HEK293T (cell line): ENCODE measurements at places on chromosomes 12 and 14.

DNA sequence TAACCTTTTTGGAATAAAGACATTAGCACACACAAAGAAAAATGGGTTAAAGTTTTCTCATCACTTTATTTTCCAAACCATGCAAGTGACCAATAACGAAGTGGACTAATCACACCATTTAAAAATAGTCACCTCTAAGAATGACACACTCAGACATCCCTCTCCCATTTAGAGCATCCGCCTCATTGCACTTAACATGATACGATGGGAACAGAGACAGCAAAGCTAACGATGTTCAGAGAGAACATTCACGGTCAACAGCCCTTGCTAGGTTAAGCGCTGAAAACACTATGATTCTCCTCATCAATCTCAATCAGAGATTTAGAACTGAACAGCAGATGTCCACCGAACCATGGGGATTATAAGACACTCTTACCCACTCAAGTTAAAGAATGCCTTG is 35.8 kb downstream of the NIN start:
- DNase-seq, result no peak

DNA sequence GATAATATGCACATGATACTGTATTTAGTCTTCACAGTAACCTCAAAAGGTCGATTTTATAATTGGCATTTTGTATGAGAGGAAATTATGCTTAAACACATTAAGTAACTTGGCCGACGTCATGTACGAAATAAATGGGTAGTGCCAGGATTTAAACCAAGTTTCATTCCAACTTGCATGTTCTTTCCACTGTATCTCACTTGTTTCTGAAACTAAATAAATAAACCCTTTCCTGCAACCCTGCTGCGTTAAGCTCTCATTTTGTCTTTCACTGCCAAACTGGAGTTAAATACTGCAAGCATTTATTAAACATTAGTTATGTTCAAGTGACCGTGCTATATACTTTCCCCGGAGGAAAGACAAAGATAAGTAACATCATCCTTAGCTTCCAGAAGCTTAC is 293.9 kb upstream of the PRKD1 start:
- no peak for DNase-seq

DNA sequence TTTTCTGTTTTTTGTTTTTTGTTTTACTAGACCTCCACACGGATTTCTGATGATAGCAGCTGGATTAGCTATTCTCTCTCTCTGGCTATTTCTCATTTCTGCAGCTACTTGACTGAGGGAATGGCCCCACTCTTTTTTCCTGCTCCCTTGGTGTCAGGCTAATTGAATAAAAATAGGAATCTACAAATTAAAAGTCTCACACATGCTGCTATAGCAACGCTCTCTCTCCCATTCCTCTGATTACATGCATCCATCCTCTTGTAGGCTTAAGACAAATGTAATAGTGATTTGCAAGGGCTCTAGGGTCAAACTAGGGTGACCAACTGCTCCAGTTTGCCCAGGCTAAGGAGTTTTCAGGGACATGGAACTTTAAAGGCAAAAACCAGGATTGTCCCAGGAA is 221.8 kb downstream of the PHLDA1 start:
- DNase-seq, result no peak

- peak; percentile 78 for DNase-seq
Observed at GRCh38 chr14:58331111-58331510, 32.8 kb downstream of the ARID4A start.

DNA sequence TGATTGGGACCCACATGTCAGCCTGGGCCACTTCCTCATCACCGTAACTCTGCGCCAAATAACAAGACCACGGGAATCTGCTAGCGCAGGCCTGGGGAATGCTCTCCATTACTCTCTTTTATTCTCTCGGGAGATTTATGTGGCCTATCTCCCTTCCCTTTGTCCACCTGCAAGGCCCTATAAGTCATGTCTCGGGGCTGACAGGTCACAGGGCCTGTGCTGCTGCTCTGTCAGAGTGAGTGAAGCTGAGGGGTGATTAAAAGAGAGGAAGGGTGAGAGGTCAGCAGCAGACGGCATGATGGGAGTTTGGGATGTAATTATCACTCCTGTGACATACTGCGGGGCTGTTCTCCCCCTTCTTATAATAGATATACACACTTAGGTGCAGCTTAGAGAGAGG is 26.2 kb upstream of the GPATCH2L start:
- no peak for DNase-seq

- DNase-seq, result no peak
Observed at GRCh38 chr12:132776816-132777568, 15.4 kb upstream of the ANKLE2 start.

DNA sequence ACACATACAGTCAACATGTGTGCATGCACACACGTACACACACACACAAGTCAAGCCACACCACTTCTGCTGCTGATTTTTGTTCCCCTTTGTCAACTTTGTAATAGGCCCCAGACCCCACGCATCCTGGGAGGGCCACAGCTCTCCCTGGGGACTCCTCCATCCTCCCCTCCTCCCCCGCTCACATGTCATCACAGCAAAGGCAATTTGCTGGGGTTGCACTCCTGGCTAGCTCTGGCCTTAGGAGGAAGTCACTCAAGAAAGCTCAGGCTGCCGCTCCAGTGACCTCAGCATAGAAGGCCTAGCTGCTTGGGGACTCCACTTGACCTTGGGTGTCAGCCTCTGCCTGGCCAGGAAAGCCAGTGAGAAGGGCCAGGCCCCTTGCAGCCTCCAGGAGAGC is 27.2 kb downstream of the NGB start:
- DNase-seq, result no peak

GRCh38 chr14:56125772-56126636 is 7.8 kb downstream of the PELI2 start:
- DNase-seq, result no peak

- no peak for DNase-seq
Observed at GRCh38 chr14:60878536-60878935, 102.3 kb downstream of the TRMT5 start.

DNA sequence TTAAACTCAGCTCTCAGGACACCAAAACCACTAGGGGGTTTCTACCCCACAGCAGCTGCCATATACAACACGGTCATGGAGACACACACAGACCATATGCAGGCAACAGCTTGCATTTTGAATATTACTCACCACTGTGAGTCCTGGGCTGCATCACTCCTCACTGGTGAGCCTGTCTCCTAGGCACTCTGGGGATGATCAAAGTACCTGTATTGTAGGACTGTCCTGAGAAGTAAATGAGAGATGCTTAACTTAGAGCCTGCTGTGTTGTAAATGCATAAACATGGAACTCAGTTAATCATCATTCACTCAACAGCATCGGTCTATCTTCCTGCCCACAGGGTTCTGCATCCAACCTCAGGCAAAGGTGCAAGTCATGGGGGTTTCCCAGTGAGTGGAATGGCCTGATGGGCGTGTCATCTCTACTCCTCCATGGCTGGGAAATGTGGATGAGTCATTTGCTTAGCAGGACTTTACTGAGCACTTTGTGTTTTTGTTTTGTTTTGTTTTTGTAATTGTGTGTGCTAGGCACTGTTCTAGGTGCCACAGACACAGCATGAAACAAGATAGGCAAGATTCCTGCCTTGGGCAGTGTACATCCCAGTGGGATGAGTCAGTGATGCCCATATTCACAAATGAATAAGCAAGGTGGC is 1141.2 kb upstream of the TMEM132C start:
- DNase-seq, result no peak

DNA sequence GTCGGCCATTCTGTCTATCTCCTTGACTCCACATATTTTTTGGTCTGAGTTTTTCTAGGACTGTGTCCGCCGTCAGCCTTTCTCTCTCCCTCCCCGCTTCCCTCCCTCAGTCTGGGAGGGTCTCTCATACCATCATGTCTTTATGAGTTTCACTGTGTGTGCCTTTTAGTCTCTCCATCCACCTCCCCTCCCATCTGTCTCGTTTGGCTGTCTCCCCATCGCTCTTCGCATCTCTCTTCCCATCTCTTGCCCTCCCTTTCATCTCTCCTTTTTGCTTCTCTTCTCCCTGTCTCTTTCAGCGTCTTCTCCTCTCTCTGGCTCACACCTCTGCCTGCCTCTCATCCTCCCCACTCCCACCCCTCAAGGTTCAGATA is 6.9 kb upstream of the CISTR start:
- no peak for DNase-seq

DNA sequence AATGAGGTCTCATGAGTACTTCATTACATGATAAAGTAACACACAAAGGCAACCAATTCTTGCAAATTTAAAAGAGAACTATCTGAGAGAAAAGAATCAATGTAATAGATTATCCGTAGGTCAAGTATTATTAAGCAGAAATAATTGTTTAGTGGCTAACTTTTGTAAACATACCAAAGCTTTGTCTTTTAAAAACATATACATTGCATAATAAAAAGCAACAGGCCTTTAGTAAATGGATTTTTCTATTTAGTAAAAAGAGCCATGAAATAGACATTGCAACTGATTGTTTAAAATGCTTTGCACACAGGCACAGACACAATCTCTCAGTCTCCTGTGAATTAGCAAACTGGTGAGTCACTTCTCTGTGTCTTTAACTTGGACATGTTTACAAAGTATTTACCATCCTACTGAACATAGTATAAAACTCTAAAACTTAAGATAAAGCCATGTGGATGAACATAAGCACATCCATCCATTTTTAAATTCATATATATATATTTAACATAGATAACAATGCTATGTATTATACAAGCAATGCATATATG is 518.7 kb upstream of the MGAT4C start:
- no peak for DNase-seq

DNA sequence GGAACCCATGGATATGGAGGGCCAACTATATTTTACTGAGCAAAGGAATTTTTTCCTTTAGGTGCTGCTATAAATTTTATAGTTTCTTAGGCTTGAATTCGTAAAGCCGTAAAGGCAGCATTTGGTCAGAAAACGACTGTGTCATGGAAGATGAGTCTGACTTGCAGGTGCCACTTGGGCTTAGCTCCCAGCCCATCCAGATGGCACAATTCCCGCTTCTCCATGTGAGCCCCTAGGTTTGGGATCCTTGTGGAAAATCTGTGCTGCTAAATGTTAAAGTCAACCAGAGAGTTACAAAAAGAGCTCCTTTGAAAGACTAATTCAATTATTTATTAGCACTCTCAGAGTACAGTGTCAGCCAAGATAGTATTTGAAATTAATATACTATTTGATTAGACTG is 120.1 kb upstream of the NPAS3 start:
- DNase-seq, result no peak

DNA sequence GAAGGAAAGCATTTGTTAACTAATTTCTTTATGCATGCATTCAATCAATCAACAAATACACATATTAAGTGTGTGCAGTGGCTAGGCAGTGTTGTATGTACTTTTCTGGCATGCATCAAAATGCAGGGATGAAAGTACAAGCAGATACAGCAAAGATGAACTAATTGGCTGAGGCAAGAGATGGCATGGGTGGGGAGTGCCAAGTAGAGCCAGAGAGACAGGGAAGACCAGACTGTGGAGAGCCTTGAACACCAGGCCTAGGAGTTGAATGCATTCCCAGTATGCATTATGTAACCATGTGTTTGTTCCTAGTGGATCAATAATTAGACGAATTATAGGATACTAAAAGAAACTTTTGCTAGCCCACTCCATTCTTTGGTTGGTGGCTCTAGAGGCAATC is 17.3 kb upstream of the LMNTD1 start:
- DNase-seq, result no peak

DNA sequence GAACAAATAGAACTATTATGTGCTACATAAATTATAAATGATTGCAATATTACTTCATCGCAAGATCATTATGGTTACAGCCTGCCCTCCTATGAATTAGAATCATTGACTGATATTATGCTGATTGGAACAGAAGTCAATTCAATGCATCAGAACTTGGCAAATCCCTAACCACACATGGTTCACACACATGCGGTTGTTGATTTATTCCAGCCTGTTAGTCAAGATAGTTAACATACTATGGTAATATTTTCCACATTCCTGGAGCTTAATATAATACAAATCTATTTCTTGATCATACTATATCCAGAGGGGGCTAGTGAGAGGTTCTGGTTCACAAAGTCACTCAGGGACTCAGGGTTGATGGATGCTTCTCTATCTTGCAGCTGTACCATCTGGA is 9.7 kb upstream of the CACNA1C start:
- DNase-seq, result no peak

- no peak for DNase-seq
Observed at GRCh38 chr12:127130506-127131124, 1136.4 kb upstream of the TMEM132C start.

DNA sequence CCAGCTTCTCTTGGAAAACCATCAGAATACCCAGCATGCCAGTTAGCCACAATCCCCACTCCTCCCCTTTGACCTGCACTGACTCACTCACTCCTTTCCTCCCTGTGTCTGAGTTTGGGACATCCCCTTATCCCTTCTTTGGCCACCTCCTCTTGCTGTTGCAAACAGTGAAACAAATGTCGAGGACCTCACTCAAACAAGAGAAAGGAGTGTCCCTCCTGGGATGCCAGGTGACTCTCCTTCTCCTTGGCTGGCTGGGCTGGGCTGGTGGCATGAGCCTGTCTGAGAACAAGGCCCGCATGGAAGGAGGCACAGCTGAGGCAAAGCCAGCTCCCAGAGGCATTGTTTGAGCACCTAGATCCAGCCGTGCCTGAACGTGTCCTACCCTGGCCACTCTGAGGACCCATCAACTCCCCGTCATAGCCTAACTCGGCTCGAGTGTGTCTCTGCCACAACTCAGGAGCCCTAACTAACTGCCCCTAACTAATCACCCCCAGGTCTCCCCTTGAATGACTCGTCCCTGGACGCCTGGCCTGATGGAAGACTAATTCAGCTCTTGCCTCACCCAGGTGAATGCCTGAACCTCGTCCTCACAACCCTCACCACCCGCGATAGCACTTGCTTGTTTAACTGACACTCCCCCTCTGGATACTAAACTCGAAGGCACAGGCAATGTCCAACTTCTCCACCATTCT is 43.0 kb downstream of the NCOR2 start:
- no peak for DNase-seq

- DNase-seq, result no peak
Observed at GRCh38 chr14:68677476-68677875, 115.4 kb downstream of the ZFP36L1 start.

DNA sequence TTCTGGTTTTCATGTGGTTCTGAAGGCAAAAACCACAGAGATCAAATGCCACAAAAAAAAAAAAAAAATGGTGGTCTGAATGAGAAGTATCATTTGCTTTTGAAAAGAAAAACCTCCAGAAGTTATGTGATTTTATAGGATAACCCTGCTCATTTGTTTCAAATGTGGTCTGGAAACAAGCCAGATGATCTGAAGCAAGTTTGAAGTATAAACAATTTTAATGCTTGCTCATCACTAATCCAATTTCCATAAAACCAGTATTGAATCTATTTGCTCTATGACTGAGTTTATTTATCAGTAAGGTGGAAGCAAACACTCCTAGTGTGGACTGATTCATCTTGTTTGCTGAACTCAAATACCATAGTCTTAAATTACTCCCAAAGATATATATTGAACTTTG is 407.3 kb upstream of the FLRT2 start:
- no peak for DNase-seq

GRCh38 chr14:100777366-100777817 is 48.5 kb upstream of the MEG3 start:
- DNase-seq, result no peak

DNA sequence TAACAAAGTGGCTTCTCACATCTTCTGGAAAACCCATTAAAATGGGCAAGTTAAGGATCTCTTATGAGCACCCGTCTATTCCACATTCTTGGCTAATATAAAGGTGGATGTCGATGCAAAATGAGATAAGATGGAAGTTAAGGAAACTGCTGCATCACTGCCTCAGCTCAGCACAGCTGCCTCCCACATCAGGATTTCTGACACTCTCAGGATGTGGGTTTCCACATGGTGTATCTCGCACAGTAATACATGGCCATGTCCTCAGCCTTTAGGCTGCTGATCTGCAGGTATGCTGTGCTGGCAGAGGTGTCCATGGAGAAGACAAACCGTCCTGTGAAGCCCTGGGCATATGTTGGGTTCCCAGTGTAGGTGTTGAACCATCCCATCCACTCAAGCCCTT is 1348.0 kb downstream of the TMEM121 start:
- no peak for DNase-seq
